ENCODE measurements at places on chromosomes 4 and X. TPM values are rescaled to one million over a fixed set of nuclear protein-coding genes. Genes with fewer than 3 reads are reported as not detected.
A peak's percentile ranks its signal among the peaks of the same experiment; 100 is the strongest.

Gene NAT8L
- total RNA-seq, result 2.8 TPM

Gene FAM9C
- not detected for total RNA-seq

Gene CTAG1A
- total RNA-seq, result not detected

Gene PABPC4L
- 0.97 TPM for total RNA-seq

Gene HSFX2
- not detected for total RNA-seq

Gene MAP9
- total RNA-seq, result 5.5 TPM

Gene TCEAL9
- 93.6 TPM for total RNA-seq

DNA sequence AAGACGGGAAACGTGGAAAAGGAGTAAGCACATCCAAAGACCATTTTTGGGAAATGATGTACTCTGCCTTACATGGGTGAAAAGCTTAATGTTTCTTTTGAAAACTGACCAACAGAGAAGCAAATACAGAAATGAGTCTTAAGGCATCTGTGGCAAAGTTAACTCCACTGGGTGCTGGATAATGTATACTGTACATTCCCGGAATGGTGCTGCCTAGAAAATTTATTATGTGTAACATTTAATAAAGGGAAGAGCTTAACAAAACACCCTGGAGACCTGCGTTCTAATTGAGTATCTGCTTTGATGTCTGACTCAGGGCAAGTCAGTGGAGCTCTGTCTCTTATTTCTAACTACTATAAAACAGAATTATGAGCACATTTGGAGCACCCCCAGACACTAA is 230.2 kb downstream of the MID1 start:
- no peak for DNase-seq

DNA sequence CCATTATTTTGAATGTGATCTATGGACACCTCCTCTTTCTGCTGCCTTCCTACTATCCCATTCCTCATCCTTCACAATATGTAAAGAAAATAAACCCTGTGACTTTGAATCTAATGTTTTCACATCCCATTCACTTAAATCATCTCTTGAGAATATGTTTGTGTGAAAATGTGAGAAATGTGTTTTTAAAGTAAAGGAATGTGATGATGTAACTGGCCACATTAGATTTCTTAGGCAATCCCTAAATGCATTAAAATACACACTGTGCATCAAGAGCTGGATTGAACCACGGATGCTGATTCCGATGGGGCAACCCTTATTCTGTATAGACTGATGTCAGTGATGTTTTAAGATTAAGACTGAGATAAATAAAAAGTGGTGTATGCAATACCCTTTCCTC is 558.9 kb upstream of the TENM3 start:
- DNase-seq, result no peak

GRCh38 chr4:23068287-23068686 is 375.6 kb downstream of the GBA3 start:
- DNase-seq, result no peak

DNA sequence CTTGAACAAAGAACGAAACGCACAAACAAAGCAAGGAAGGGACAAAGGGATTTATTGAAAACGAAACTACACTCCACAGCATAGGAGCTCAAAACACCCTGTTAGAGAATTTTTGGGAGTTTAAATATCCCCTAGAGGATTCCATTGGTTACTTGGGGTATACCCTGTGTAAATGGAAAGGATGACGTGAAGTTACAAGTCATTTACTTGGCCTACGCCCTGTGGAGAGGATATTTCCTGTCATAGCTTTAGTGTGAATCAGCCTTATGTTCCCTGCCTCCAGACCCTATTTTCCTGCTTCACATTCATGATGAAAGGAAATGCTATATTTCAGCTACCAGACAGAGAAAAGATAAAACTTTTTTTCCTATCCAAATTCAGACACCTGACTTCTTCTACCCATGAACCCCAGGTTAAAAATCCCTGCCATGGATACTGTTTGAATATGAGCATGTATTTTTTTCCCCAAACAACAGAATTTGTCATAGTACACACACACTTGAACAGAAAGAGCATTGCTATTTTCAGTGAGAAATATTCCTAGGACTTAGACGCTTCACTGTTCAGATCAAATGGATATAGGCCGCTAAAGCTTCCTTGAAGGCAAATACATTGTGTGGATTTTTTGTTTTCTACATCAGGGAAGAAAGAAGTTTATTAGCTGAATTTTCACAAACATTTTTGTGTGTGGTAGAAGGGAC is 20.4 kb downstream of the PIN4 start:
- peak; percentile 74 for DNase-seq

DNA sequence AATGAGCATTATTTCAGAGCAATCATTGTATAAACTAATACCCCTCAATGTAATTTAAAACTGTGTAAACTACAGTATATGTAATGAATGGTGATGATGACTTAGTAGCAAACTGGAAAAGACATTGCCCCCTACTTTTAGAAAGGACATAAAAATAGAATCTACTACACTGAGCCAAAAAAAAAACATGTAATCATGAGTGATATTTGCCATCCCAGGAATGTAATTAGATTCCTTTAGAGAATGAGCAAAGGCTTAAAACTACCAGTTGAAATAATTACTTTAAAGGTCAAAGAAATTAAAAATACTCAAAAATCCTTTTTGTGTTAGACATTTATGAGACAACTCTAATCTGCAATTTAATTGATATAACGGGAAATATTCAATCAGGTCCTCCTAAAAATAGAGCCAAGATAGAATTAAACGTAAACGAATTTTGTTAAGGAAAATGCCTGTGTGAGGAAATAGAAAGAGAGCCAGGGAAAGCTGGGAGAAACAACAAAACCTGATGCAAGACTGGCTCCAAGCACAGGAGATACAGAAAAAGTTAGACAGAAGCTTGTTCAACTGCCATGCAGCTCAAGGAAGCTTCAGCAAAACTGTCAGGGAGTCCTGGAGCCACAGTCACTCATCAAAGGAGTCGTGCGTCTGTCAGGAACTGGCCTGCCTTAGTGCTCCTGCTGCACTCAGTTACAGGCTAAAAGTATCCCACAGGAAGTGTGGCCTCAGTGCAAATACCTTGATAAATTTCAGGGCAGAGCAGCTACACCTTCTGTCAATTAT is 655.7 kb upstream of the INTU start:
- no peak for DNase-seq

- no peak for DNase-seq
Observed at GRCh38 chr4:81378386-81378785, 93.3 kb downstream of the RASGEF1B start.

DNA sequence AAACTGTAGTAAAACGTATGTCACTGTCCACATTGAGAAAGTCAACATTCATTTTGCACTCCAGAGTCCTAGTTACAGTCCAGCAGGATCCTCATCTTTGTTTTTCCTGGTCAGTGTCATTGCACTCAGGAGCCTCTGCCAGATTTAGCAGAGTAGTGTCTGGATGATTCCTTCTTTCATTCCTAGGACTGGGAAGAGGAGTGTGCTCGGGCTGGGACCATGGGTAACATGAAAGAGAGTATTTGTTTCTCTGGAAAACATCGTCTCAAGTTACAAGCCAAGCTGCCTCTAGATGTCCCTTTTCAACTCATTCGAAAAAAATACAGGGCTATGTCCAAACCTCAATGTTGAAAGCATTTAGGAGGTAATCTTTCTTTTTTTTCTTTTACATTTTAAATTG is 69.9 kb upstream of the TNIP3 start:
- no peak for DNase-seq

- no peak for DNase-seq
Observed at GRCh38 chr4:121599049-121599448, 97.7 kb downstream of the ANXA5 start.

- no peak for DNase-seq
Observed at GRCh38 chr4:15024386-15024785, 22.1 kb downstream of the CPEB2 start.

DNA sequence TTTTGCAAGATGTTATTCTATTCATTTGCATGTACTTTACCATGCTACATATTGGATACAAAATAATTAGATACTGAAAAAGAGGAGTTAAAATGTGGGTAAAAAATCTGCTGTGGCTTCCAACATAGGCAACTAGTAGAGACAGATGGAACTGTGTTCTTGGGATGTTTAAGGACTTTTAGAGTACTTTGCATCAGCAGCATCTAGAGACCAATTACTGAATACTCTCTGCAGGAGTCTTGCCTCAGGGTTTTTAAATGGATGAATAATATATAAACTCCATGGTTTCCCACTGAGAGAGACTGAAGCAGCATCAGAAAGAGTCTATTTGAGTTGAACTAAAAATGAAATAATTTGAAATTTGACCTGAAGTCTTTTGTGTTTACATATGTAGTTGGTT is 676.7 kb downstream of the GALNTL6 start:
- DNase-seq, result no peak

DNA sequence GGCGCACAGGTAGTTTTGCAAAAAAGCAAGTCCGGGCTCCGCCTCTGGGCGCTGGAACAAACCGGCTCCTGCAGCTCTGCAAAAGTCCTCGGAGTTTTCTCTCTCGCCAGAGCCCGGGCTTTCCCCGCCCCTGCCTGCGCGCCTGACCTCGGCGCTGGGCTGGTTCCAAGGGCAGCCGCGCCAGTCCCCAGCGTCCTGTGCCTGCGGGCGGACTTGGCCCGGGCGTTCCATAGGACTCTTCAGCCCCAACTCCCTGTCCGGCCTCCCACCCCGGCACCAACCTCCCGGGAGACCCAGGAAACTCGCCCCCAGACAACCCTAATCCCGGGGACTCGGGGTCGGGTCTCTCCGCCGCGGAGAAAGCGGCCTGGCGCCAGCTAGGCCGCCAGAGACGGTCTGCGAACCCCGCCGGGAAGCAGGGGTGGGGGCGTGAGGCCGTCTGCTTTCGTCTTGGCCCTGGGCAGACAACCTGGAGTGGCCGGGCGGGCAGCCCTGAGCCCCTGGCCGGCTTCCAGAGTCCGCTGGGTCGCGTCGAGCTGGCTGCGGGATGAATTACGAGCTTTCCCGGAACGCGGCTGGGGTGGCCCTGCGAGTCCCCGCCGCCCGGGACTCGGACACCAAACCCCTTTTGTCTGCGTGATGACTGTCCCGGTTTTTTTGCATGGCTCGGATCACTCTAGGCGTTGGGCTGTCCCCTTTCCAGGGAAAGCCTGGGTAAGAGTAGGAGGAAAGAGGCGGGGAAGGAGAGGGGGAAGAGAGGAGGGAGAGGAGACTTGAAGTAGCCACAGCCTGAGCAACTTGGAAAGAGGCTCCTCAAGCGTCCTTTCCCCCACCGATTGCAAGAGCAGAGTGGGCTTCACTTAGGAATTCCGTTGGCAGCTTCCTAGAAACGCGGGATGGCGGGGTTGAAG is 916 bp downstream of the MXRA5 start:
- DNase-seq, result peak; percentile 39

- DNase-seq, result peak; percentile 35
Observed at GRCh38 chr4:74451214-74451661, 6.3 kb downstream of the AREG start.

- no peak for DNase-seq
Observed at GRCh38 chrX:41802958-41803357, 79.0 kb downstream of the GPR82 start.
